ENCODE measurements at places on chromosomes 16 and 17. TPM values are rescaled to one million over a fixed set of nuclear protein-coding genes. Genes with fewer than 3 reads are reported as not detected.

Gene NAT9
- 33.1 TPM for total RNA-seq

Gene KRT40
- not detected for total RNA-seq

Gene YPEL3
- total RNA-seq: 81.2 TPM

Gene CSH1
- total RNA-seq: not detected

Gene SPATA22
- total RNA-seq: 0.67 TPM

Gene KRTAP1-5
- total RNA-seq: not detected

Gene PIK3R5
- 2.3 TPM for total RNA-seq

Gene ELOB
- total RNA-seq: 373 TPM

Gene PRR15L
- total RNA-seq: 150 TPM

Gene PRSS53
- 1.9 TPM for total RNA-seq

Gene CCL3
- not detected for total RNA-seq

Gene RMI2
- 2.8 TPM for total RNA-seq

Gene CTRB2
- not detected for total RNA-seq

Gene CCDC200
- not detected for total RNA-seq

Gene ITGA2B
- total RNA-seq: 4.3 TPM

Gene CCL1
- total RNA-seq: not detected

Gene TMEM100
- 12.9 TPM for total RNA-seq

Gene CDH11
- total RNA-seq: 24.1 TPM

Gene CFAP97D1
- 0.13 TPM for total RNA-seq

Gene NOMO2
- 67.9 TPM for total RNA-seq

Gene GRB2
- total RNA-seq: 65.8 TPM

Gene PNMT
- total RNA-seq: not detected

Gene PRDM7
- not detected for total RNA-seq

Gene CES3
- total RNA-seq: not detected

Gene TAT
- total RNA-seq: not detected

Gene CCDC78
- not detected for total RNA-seq

Gene PRAC2
- not detected for total RNA-seq

Gene ZG16
- total RNA-seq: not detected

Gene BCAR1
- total RNA-seq: 51.1 TPM

Gene PABPN1L
- not detected for total RNA-seq

Gene GABARAPL2
- 150 TPM for total RNA-seq

Gene PRSS36
- total RNA-seq: 6.6 TPM

Gene CACNG1
- not detected for total RNA-seq

Gene PPP1R27
- total RNA-seq: not detected

Gene UTS2R
- 5.3 TPM for total RNA-seq

Gene RAPGEFL1
- 1.3 TPM for total RNA-seq

Gene UBTF
- 89.9 TPM for total RNA-seq

Gene GCGR
- not detected for total RNA-seq

Gene PYCARD
- 8.0 TPM for total RNA-seq

Gene KRT13
- total RNA-seq: 0.83 TPM

Gene FBXW10
- 0.78 TPM for total RNA-seq

Gene ALDH3A1
- 1.1 TPM for total RNA-seq

Gene SOX9
- 30.1 TPM for total RNA-seq

Gene CHST5
- 0.50 TPM for total RNA-seq

Gene GLTPD2
- not detected for total RNA-seq

Gene MEFV
- total RNA-seq: 2.2 TPM

Gene ABCA8
- 95.4 TPM for total RNA-seq

Gene RBFOX1
- total RNA-seq: not detected

Gene MYH2
- total RNA-seq: not detected

Gene KRTAP9-4
- total RNA-seq: not detected
